ENCODE measurements at places on chromosomes 2 and 18.

GRCh38 chr2:177138823-177139222, 73.8 kb upstream of the HNRNPA3 start:
- no peak for DNase-seq

GRCh38 chr2:75920859-75921551, 210.3 kb upstream of the GCFC2 start:
- DNase-seq: no peak

DNA sequence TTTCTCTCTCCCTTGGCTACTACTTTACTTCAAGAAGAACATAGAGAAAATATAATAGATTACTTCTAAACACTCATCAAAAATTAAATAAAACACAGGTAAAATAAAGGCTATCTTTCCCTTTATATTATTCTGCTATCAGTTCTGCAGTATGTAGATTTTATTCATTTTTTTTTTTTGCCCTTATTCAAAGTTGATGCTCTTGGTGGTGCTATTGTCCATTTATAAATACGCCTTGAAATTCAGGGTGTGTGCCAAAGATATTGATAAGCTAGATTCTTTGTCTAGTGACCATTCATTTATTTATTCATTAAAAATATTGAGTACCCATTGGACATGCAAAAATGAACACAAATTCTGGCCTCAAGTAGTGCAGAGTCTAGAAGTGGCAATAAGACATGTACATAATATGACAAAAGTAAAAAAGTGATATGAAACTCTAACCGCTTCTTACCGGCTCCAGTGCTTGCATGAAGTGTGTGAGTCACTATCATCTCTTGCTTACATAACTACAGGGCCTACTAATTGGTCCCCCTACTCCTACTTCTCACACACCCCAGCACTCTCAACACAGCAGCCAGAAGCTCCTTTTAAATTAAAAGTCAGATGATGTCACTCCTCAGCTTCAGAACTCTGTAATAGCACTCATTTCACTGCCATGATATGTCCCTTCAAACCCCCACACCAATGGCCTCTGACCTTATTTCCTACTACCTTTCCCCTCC, 208.3 kb upstream of the FANCL start:
- peak; percentile 23 for DNase-seq

- DNase-seq: peak; percentile 89
Measured at GRCh38 chr2:231674587-231675338, 33.6 kb upstream of the PTMA start.

DNA sequence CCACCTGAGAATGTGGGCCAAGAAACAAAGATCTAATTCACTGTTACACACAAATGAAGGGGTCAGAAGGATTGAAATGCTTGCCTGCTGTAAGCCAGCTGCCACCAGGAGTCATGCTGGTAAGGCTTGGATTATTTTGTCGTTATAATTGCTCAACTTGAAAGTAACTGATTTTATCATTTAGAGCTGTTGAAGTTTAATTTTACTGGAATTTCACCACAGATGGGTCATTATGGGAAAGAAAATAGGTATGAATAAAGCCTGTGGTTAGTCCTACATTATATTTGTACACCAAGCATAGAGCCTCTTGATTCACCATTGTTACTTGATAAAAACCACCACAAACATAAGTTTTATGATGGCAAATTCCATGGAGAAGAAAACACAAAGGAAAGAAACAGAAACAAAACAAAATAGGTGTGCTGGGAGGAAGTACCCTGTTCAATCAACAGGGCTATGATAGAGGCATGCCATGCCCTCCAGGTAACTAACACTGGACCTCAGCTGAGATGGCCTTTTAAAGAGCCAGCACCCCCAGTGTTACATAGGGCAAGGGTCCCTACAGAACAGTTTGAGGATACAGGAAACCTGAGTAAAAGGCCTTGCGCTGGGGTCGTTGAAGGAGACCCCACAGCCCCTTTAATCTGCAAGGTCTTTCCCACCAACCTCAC, 3.0 kb downstream of the CLEC4F start:
- DNase-seq: no peak

GRCh38 chr18:56652802-56653201, 1.6 kb downstream of the WDR7 start:
- no peak for DNase-seq

DNA sequence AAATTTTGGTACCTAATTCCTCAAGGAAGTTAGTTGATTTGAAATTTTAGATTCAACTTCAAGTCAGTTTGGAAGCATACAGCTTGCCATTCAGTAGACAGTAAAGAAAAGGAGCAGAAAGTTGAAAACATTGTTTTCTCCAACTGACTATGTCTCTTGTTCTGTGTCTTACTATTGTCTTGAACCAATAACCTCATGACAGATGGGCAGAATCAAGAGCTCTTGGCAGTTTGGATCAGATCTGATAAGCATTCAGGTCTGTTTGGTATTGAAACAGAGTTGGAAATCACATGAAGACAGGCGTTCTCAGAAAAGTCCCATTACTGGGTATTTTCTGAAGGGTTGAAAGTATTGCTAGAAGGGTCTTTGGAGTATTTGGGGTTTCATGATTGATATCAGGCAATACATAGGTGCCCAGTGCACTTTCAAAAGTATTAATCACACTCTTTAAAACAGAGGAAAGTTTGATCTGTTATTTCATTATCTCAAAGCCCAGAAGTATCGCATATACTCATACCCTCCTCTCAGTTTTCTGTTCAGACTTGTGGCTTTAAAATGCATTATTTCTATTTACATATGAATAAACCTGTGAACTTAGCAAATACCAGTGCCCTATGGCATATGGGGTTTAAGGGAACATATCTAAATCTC, 428.4 kb upstream of the ZEB2 start:
- no peak for DNase-seq

DNA sequence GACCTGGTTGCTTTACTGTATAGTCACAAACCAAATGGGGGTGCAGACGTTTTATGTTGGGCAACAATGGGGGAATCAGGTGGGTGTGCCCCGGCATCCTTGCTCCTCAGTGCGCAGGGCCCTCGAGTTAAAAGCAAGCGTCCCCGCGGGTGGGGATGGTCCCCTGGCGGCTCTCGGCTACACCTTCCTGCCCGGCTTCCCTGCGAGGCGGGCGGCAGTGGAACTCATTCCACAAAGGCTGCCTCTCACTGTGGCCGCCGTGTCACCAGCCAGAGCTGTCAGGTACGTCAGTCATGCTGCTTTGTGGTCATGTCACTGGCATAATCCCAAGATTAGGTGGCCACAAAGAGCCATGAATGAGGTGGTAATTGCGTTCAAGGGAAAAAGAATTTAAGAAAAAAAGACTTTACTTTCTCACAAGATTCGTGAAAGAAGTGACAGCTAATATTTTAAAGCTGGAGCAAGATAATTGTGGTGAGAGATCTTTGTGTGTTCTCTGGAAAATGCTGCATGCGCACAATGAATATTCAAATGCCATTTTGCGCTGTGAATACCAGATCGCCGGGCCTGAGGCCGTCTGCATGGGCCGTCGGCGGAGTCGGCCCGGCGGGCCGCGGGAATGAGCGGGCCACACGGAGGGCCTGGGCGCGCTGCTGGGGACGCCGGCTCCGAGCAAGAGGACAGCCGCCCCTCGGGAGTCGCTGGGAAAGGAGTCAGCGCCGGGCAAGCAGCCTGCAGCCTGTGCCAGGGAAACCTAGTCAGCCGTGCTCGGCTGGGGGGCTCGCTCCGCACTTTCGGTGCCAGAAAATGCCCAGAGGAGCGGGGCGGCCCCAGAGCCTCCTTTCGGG, 82.3 kb upstream of the LDLRAD4 start:
- DNase-seq: no peak

DNA sequence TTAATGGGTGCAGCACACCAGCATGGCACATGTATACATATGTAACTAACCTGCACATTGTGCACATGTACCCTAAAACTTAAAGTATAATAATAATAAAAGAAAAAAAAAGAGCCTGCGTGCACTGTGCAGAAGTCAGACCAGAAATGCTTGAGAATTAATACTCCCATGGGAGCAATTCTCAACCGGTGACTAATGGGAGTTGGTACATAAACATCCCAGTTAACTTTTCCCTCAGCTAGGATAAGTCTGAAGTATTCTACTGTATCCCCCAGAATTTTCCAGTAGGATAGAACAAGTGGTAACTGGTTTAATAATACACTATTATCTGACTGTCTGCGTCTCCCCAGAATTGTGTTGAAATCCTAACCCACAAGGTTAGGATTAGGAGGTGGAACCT, 113.6 kb upstream of the COL5A2 start:
- DNase-seq: no peak

- no peak for DNase-seq
Measured at GRCh38 chr2:22153931-22154613, 1030.3 kb downstream of the TDRD15 start.

GRCh38 chr2:68411397-68412126, 46.5 kb downstream of the PLEK start:
- peak; percentile 80 for DNase-seq

- no peak for DNase-seq
Measured at GRCh38 chr2:95310216-95310615, 13.1 kb downstream of the KCNIP3 start.

DNA sequence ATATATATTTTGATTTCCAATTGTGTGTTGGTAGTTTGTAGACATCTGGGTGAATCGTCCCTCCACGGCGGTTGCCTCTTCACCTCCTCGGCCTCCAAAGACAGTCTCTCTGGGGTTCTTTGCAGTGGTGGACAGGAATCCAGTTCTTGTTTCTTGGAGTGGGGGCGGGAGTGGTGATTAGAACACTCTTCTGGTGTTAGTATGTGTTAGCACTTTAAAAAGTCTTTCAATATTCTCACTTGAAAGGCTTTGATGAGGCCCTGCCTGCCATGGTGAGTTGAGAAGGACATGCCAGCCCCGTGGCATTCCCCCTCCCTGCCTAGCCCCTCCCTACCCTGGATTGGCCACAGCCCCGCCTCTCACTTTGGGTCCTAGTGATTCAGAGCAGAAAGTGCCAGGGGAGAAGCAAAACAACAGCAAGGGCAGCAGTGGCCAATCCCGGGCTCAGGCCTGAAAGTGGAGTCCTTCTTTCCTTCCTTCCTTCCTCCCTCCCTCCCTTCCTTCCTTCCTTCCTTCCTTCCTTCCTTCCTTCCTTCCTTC, 316.8 kb upstream of the HS6ST1 start:
- no peak for DNase-seq

DNA sequence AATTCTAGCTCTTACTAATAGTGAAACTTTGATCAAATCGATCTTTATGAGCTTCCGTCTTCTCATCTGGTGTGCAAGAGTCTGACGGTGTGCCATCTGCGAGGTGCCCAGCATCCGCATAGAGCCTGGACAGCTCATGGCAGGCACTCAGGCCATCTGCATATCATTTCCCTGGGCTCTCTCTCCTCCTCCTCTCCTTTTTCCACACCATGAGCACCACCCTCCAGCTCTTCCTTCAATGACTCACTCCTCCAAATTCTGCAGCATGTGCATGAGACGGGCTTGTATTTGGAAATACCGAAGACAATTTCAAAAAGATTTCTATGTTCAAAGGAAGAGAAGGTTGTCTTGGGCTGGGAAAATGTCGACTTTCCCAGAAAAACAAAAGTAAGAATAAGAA, 161.1 kb downstream of the CCBE1 start:
- DNase-seq: no peak

DNA sequence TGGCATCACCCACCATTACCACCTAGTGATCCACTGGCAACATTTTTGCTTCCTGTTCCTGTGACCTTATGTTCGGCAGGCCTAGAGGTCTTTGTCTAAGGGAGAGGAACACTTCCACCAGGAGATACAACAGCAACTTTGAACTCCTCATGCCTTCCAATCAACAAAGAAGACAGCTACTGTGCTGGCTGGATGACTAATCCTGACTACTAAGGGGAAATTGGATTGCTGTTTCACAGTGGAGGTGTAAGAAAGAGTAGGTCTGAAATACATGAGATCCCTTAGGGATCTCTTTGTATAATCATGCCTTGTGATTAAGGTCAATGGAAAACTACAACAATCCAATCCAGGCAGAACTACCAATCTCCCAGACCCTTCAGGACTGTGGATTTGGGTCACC, 45.2 kb downstream of the EIF2AK3 start:
- DNase-seq: no peak

GRCh38 chr18:40692871-40693270, 1262.2 kb upstream of the PIK3C3 start:
- DNase-seq: no peak

- DNase-seq: no peak
Measured at GRCh38 chr2:225169396-225169795, 127.1 kb upstream of the DOCK10 start.

DNA sequence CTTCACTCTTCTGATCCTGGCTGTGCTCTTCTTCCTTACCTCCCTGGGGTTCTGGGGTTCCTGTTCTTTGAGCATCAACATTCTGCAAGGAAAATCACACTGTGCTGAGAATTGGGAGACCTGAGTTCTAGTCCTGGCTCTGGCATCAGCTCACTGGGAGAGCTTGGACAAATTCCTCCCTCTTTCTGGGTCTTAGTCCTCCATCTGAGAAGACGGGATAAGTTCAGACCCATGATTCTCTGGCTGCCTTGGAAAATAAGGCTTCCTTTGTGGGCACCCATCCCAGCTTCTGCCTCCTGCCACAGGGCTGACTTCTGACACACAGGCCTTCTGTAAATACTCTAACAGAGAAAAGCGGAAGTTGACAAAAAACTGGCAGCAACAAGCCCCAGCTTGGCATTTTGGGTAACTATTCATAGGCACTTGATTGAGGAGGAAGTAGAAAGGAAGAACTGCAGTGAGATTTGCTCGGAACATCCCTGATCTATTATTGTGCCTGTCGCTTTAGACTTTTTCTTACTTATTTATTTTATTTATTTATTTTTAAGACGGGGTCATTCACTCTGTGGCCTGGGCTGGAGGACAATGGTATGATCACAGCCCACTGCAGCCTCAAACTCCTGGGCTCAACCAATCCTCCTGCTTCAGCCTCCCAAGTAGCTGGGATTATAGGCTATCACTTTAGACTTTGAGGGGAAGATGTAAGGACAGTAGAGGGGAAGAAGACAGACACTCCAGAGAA, 7.9 kb downstream of the PCBP1 start:
- DNase-seq: peak; percentile 86

- DNase-seq: peak; percentile 24
Measured at GRCh38 chr2:173571021-173571821, 216.5 kb downstream of the CDCA7 start.

DNA sequence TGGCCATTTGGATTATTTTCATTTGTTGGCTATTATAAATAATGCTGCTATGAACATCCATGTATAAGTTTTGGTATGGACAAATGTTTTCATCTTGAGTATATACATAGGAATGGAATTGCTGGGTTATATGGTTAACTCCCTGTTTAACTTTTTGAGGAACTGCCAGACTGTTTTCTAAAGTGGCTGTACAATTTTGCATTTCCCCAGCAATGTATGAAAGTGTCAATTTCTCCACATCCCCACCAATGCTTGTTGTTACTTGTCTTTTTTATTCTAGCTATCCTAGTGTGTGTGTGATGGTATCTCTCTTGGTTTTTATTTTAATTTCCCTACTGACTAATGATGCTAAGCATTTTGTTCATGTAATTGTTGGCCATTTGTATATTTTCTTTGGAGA, 90.6 kb upstream of the CYP26B1 start:
- no peak for DNase-seq

DNA sequence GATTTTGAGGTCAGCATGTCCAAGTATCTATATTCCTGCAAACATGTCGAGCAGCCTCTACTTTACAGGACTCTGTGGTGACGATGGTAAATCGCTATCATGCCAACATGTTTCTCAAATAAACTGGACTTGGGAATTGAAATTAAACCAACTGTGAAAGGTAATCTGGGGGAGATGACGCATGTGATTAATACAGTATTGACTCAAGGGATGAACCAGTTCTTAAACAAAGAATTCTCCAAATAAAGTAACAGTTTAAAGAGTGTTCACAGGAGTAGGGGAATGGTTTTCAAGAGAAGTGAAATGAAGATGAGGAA, 54.3 kb downstream of the THUMPD2 start:
- no peak for DNase-seq
